T-helper 17 cell (primary cell): ENCODE measurements at places on chromosomes 4 and X.
A peak's percentile ranks its signal among the peaks of the same experiment; 100 is the strongest.

DNA sequence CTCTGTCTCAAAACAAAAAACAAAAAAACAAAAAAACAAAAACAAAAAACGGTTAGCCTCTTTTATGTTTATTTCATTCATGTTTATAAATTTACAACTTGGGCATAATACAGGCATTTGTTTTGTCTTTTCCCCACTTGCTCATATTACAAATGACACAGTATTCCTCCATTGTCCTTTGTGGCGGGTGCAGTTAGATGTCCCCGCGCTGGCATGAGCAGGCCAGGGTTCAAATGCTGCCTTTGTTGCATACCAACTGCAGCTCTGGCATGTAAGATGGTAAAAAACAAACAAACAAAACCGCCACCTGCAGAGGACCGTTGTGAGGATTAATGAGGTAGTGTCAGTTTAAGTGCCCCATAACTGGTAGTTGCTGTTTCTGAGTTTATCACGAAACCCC lies 16.1 kb upstream of the HPF1 start:
- H3K27ac ChIP-seq: no peak overlapping the region
- peaks cover 4% of the 10 kb centered on the region for H3K36me3 ChIP-seq
- peaks cover 36% of the 10 kb centered on the region for H3K27me3 ChIP-seq

GRCh38 chrX:38055170-38055847 lies 49.0 kb downstream of the SYTL5 start:
- H3K27me3 ChIP-seq: no peaks in the 10 kb centered on the region
- no peak overlapping the region for H3K4me3 ChIP-seq

- no peak overlapping the region for H3K27ac ChIP-seq
- no peaks in the 10 kb centered on the region for H3K4me1 ChIP-seq
- no peaks in the 10 kb centered on the region for H3K36me3 ChIP-seq
Measured at GRCh38 chr4:182019148-182019652, 224.0 kb upstream of the TENM3 start.

DNA sequence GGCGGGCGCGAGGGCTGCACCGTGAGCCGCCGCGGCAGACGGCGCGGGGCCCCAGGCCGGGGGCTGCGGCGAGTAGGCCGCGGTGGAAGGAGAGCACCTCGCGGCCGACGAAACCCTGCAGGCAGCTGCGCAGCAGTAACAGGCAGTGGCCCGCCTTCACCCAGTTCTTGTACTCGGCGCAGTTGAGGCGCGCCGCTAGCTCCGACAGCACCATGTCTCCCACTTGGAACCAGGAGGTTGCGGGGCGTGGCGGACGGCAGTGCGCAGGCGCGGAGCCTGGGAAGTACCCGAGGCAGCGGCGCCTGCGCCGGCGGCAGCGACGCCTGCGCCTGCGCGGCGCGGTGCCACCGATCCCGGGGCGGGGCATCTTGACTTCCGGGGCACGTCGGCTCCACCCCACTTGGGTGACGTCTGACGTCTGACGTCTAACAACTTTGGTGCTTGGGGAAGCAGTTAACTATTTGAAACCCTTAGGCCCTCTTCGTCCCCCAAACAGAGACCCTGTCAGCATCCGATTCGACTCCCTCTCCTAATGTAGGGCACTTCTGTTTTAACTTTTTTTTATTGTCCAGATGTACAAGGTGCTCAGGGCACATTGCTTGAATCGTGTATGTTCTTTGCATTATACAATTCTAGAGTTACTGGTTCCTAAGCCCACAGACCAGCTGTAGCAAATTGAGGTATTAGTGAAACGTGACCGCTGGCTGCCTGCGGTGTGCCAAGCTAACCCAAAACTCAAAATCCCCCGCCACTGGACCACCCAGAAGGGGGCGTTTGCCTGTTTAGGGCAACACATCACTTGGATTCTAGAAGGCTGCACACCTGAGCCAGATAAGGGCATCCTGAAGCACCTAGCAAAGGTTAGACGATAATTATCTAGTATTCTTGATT lies at the start of gene CXorf38:
Gene CXorf38 (minus strand): TSS at position 255 of the 891 bp plus-strand sequence. CDS start 41 bp downstream, at position 214.
- peak within 1 kb of the TSS; percentile 95 for H3K4me3 ChIP-seq
- H3K36me3 ChIP-seq: peaks cover 9% of the 10 kb centered on the region
- H3K27ac ChIP-seq: peak within 1 kb of the TSS; percentile 92
- H3K4me1 ChIP-seq: peaks cover 17% of the 10 kb centered on the region
- peak; percentile 88 for DNase-seq
- H3K27me3 ChIP-seq: no peaks in the 10 kb centered on the region

- peaks cover 6% of the 10 kb centered on the region for H3K36me3 ChIP-seq
- no peak overlapping the region for H3K27ac ChIP-seq
- no peaks in the 10 kb centered on the region for H3K27me3 ChIP-seq
- no peak overlapping the region for H3K4me3 ChIP-seq
- H3K4me1 ChIP-seq: no peaks in the 10 kb centered on the region
Measured at GRCh38 chrX:108131471-108131870, 39.9 kb downstream of the ATG4A start.

- H3K4me3 ChIP-seq: no peak overlapping the region
- H3K36me3 ChIP-seq: no peaks in the 10 kb centered on the region
- no peak for DNase-seq
Measured at GRCh38 chrX:154325541-154325940, 29.9 kb downstream of the TKTL1 start.

- peak overlapping the region; percentile 85 for H3K27ac ChIP-seq
- DNase-seq: no peak
- H3K4me3 ChIP-seq: peak overlapping the region; percentile 88
- H3K27me3 ChIP-seq: no peaks in the 10 kb centered on the region
- H3K4me1 ChIP-seq: peaks cover 3% of the 10 kb centered on the region
Measured at GRCh38 chrX:97563531-97564133, 679.9 kb downstream of the RPA4 start.

DNA sequence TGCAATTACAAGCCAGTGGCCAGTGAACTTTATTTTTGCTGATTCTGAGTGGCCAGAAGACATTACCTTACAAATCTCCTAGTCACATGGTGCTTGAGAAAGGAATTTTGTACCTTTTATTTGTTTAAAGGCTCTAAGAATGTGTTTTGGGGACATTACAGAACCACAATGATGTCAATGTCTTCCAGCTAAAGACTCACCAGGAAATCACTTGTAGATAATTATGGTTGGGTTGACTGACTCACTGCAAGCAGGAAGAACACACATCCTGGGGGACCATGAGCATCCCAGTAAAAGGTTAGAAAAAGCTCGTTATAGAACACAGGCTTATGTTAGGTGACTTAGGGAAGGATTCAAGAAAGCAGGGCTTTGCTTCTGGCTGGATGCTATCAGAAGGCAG lies 119.4 kb upstream of the FAM9B start:
- no peak for DNase-seq
- H3K27me3 ChIP-seq: no peaks in the 10 kb centered on the region
- H3K27ac ChIP-seq: no peak overlapping the region

DNA sequence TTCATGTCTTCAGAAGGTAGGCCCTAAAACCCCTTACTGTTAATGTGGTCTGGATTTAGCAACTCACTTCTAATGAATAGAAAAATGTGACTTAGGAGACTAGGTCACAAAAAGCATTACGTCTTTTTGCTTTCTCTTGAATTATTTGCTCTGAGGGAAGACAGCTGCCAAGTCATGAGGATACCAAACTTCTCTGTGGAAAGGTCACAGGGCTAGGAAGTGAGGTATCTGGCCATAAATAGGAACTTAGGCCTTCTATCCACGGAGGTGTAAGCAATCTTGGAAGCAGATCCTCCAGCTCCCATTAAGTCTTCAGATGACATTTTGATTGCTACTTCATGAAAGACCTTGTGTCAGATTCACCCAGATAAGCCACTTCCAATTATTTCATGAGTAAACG lies 120.6 kb downstream of the JADE1 start:
- no peak overlapping the region for H3K27ac ChIP-seq
- no peaks in the 10 kb centered on the region for H3K27me3 ChIP-seq
- peaks cover 2% of the 10 kb centered on the region for H3K4me1 ChIP-seq
- DNase-seq: no peak
- H3K36me3 ChIP-seq: peaks cover 6% of the 10 kb centered on the region
- no peak overlapping the region for H3K4me3 ChIP-seq

GRCh38 chr4:7790023-7790422 lies 149.6 kb downstream of the AFAP1 start:
- no peak overlapping the region for H3K4me3 ChIP-seq
- peaks cover 5% of the 10 kb centered on the region for H3K4me1 ChIP-seq
- DNase-seq: no peak
- no peaks in the 10 kb centered on the region for H3K27me3 ChIP-seq
- H3K36me3 ChIP-seq: peaks cover 3% of the 10 kb centered on the region

GRCh38 chr4:169971456-169972015 lies 54.7 kb downstream of the MFAP3L start:
- no peak overlapping the region for H3K4me3 ChIP-seq
- peaks cover 37% of the 10 kb centered on the region for H3K27me3 ChIP-seq
- H3K27ac ChIP-seq: no peak overlapping the region
- DNase-seq: no peak
- H3K36me3 ChIP-seq: no peaks in the 10 kb centered on the region

- peaks cover 31% of the 10 kb centered on the region for H3K4me1 ChIP-seq
- peak; percentile 53 for DNase-seq
- H3K27me3 ChIP-seq: no peaks in the 10 kb centered on the region
- H3K36me3 ChIP-seq: no peaks in the 10 kb centered on the region
- peak overlapping the region; percentile 82 for H3K27ac ChIP-seq
- H3K4me3 ChIP-seq: peak overlapping the region; percentile 90
Measured at GRCh38 chrX:130086447-130087206, 23.7 kb downstream of the ELF4 start.

- H3K27me3 ChIP-seq: no peaks in the 10 kb centered on the region
- H3K36me3 ChIP-seq: no peaks in the 10 kb centered on the region
- no peak for DNase-seq
Measured at GRCh38 chrX:97326456-97326855, 442.7 kb downstream of the RPA4 start.

DNA sequence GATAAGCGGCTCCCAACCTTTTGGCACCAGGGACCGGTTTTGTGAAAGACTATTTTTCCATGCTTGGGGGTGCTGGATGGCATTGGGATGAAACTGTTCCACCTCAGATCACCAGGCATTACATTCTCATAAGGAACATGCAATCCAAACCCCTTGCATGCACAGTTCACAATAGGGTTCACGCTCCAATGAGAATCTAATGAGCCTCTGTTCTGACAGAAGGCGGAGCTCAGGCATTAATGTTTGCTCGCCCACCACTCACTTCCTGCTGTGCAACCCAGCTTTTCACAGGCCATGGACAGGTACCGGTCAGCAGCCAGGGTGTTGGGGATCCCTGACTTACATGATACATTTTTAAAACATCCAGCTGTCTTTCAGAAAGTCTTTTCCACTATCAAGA lies 187.3 kb downstream of the SLC39A8 start:
- H3K27ac ChIP-seq: no peak overlapping the region
- H3K27me3 ChIP-seq: no peaks in the 10 kb centered on the region
- no peaks in the 10 kb centered on the region for H3K36me3 ChIP-seq

- H3K27ac ChIP-seq: no peak overlapping the region
- H3K27me3 ChIP-seq: no peaks in the 10 kb centered on the region
- no peaks in the 10 kb centered on the region for H3K36me3 ChIP-seq
- no peak overlapping the region for H3K4me3 ChIP-seq
- no peak for DNase-seq
Measured at GRCh38 chrX:4181782-4182407, 468.4 kb upstream of the PRKX start.

DNA sequence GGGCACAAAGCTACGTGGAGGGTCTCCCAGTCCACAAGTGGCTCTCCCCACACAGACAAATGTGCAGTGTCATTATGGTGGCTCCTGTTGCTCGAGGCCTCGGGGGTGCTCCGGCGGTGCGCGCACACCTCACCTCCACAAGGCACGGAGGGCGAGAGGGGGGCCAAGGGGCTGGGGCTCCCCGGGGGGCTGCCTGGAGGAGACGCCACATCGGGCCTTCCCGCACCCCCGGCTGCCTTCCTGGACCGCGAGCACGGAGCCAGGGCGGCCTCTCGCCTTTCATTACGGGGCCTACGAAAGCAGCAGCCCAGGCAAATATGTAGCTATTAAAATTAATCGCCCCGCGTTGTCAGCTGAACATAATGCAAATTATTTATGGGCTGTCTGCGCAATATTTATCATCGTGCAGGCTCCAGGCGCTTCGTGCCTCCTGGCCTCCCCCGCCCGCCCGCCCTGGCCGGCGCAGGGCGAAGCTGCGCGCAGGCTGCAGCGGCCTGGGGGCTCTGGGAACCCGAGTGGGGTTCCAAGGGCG lies 70.8 kb upstream of the BCOR start:
- no peak for DNase-seq
- H3K27ac ChIP-seq: peak overlapping the region; percentile 71
- H3K4me3 ChIP-seq: peak overlapping the region; percentile 86

- peaks cover 7% of the 10 kb centered on the region for H3K36me3 ChIP-seq
- no peak overlapping the region for H3K4me3 ChIP-seq
- peak overlapping the region; percentile 98 for H3K27ac ChIP-seq
- H3K4me1 ChIP-seq: peaks cover 22% of the 10 kb centered on the region
Measured at GRCh38 chr4:6719611-6720179, 3.7 kb downstream of the BLOC1S4 start.

- peaks cover 2% of the 10 kb centered on the region for H3K4me1 ChIP-seq
- DNase-seq: no peak
Measured at GRCh38 chrX:68718443-68718820, 71.0 kb downstream of the STARD8 start.

DNA sequence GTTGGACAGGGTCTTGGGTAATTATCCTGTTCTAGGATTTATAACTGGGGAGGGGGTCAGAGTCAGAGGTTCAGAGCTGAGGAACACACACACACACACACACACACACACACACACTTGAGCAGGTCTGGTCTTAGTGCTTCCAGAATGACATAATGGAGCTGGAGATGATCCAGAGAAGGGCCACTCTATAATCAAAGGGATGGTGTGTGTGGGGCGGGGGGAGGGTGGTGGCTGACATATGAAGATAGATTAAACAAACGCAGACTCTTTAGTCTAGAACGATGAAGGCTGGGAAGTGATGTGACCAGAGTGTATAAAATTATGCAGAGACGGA lies 434 bp upstream of the TMEM255A start:
- H3K27me3 ChIP-seq: no peaks in the 10 kb centered on the region
- no peak overlapping the region for H3K4me3 ChIP-seq
- peaks cover 2% of the 10 kb centered on the region for H3K36me3 ChIP-seq
- DNase-seq: no peak
- H3K4me1 ChIP-seq: peaks cover 10% of the 10 kb centered on the region

GRCh38 chr4:33058998-33059397 lies 2338.8 kb downstream of the PCDH7 start:
- no peaks in the 10 kb centered on the region for H3K4me1 ChIP-seq
- H3K36me3 ChIP-seq: no peaks in the 10 kb centered on the region
- DNase-seq: no peak
- no peaks in the 10 kb centered on the region for H3K27me3 ChIP-seq
- no peak overlapping the region for H3K4me3 ChIP-seq
- no peak overlapping the region for H3K27ac ChIP-seq

- no peaks in the 10 kb centered on the region for H3K36me3 ChIP-seq
- no peak overlapping the region for H3K27ac ChIP-seq
- H3K4me3 ChIP-seq: no peak overlapping the region
Measured at GRCh38 chr4:149203256-149204001, 612.2 kb downstream of the IQCM start.

- H3K4me3 ChIP-seq: no peak overlapping the region
- no peak overlapping the region for H3K27ac ChIP-seq
- H3K27me3 ChIP-seq: peaks cover 4% of the 10 kb centered on the region
- DNase-seq: no peak
Measured at GRCh38 chr4:112771-113170, 11.5 kb upstream of the ZNF718 start.

- DNase-seq: no peak
- no peaks in the 10 kb centered on the region for H3K27me3 ChIP-seq
- no peak overlapping the region for H3K27ac ChIP-seq
- no peak overlapping the region for H3K4me3 ChIP-seq
- H3K36me3 ChIP-seq: no peaks in the 10 kb centered on the region
Measured at GRCh38 chrX:39830414-39830813, 267.3 kb downstream of the BCOR start.

- H3K4me3 ChIP-seq: no peak overlapping the region
- no peaks in the 10 kb centered on the region for H3K27me3 ChIP-seq
- no peak for DNase-seq
- peak overlapping the region; percentile 65 for H3K27ac ChIP-seq
Measured at GRCh38 chrX:45710081-45710801, 509.6 kb upstream of the DIPK2B start.
